A172 (cell line): ENCODE measurements at places on chromosomes 7 and 10.

GRCh38 chr10:13893926-13894325 is 307.2 kb downstream of the PRPF18 start:
- DNase-seq, result peak; percentile 65

DNA sequence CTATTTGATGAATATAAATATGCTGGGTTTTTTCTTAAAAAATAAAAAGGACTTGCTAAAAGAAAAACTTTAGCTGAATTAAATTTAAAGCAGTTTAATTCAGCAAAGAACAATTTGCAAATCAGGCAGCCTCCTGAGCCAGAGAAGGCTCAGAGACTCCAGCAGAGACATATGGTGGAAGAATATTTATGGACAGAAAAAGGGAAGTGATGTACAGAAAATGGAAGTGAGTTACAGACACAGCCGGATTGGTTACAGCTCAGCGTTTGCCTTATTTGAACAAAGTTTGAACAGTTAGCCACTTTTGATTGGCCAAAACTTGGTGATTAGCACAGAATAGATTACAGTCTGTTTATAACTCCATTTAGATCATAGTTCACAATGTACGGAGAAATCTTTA is 110.3 kb downstream of the GAD2 start:
- DNase-seq, result no peak

DNA sequence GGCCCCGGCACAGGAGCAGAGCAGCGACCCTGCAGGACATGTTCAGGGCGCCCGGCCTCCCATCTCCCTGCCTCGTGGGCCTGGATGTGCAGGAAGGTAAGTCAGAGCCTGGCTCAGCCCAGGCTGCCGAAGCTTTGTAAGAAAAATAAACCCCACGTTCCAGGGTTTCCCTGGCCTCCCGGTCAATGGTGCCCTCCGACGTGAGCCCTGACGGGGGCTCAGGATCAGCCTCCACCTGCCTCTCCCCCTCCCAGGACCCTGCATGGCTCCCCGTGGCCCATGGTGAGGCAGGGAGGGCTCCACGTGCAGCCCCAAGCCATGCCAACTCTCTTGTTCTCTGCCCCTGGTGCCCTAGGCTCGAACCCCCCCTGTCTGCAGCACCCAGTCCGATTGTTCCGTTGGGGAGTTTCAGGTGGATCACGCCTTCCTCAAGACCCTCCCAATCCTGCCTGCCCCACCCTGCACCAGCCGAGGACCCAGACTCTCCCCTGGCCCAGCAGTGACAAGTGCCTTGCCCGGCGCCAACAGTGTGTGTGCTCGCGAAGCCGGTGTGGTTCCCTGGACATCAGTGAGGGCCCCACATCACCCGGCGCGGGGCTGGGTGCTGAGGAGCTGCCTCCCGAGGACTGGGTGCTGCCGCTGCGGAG is 73.2 kb downstream of the PDGFA start:
- no peak for DNase-seq

GRCh38 chr7:4960363-4960762 is 1.4 kb upstream of the MMD2 start:
- DNase-seq, result no peak

DNA sequence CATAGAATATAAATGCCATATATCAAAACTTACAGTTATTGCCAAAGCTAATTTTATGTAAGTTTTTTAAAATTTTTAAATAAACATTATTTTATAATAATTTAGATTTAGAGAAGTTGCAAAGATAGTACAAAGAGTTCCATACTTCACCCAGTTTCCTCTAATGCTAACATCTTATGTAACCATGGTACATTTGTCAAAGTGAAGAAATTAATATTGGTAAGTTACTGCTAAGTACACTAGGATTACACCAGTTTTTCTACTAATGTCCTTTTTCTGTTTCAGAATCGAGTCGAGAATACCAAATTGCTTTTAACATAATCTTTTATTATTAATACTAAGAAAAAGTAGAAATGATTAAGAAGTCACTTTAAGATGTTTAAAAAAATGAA is 29.2 kb downstream of the CSGALNACT2 start:
- DNase-seq, result no peak

GRCh38 chr7:99090771-99091542 is 53.0 kb downstream of the SMURF1 start:
- DNase-seq, result no peak

GRCh38 chr10:63699785-63700613 is 178.8 kb downstream of the REEP3 start:
- DNase-seq, result peak; percentile 93

- no peak for DNase-seq
These were observed 29.2 kb downstream of the SORBS1 start for GRCh38 chr10:95531994-95532399.

GRCh38 chr10:132566892-132567291 is 29.3 kb downstream of the INPP5A start:
- DNase-seq, result no peak

DNA sequence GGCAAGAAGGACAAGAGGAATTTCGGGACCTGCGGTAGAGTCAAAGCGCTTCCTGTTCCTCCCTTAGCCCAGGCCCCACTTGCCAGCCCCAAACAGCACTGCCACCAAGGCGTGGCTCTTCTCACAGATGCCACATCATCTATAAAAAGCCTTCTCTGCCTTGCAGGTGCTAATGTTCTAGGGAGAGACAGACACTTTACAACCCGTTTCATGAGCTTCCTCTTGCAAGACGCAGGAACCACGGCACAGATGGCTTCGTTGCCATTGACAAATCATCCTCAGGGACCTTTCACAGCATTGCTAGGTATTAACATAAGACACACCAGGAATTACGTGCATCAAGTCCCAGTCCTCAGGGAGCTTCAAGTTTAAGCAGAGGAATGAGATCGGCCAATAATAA is 180.9 kb downstream of the JCAD start:
- DNase-seq, result no peak

- DNase-seq, result no peak
These were observed 100.6 kb downstream of the OAT start for GRCh38 chr10:124318076-124318475.

DNA sequence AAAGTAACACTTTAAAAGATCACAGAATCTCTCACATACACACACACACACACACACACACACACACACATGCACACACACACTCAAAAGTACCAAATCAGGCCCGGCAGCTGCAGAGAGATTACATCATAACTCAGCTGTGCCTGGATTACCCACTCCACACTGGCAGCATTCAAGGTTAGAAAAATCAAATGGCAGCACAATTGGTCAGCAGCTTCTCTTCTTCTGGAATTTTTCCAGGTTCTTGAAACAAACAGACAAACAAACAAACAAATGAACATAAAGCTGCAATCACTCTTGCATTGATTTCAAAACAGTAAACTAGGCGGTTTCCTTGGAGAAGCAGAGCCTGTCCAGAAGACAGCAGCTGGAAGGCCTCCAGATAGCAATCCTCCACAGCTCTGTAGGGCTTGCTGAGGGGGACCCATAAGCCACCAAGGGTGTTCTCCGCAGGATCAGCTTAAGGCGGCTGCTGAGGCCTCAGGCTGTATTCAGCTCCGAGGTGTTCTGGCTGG is 24.5 kb upstream of the FAM133B start:
- no peak for DNase-seq

- peak; percentile 97 for DNase-seq
These were observed 509.0 kb upstream of the PODXL start for GRCh38 chr7:132065193-132065988.

GRCh38 chr10:5364374-5364773 is 392 bp upstream of the UCN3 start:
- DNase-seq, result no peak

- peak; percentile 32 for DNase-seq
These were observed 208.8 kb downstream of the KCNMA1 start for GRCh38 chr10:77428691-77429395.

GRCh38 chr7:34048445-34048844 is 143.1 kb downstream of the BMPER start:
- no peak for DNase-seq

DNA sequence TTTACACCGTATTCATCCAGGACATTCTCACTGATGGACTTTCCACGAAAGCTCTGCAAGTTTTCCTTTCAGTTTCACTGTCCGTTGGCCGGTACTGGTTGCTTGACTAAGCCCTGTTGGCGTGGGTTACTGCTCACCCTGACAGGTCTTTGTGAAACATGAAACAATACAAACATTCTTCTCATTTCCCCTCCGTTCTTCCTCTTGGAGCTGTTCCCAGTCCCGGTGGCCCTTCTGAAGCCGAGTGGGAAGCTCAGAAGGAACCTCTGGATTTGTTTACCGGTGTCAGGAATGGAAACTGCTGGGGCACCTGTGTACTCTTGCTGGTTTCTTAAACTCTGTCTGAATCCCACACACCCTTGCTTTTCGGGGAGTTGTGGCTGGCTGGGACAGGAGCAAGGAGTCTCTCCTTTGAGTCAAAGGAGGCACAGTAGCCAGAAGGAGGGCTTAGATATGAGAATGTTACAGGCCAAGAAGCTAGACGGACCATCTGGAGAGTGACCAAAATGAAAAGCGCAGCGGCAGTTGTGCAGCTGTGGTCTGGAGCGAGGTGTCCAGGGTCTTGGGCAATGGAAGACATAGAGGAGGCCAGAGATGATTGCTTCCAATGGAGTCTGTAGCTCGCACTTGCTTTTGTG is 45.7 kb downstream of the LYZL2 start:
- DNase-seq, result peak; percentile 81

GRCh38 chr7:5452937-5453540 is 29.4 kb upstream of the TNRC18 start:
- DNase-seq, result peak; percentile 70

- DNase-seq, result no peak
These were observed 384.2 kb upstream of the LRGUK start for GRCh38 chr7:133742709-133743538.

- DNase-seq, result peak; percentile 94
These were observed at the start of gene LRRC17 for GRCh38 chr7:102912742-102913141. Gene LRRC17, plus strand, starts transcription at chr7:102913000. Its CDS starts 20,914 bp downstream, at chr7:102933914.

DNA sequence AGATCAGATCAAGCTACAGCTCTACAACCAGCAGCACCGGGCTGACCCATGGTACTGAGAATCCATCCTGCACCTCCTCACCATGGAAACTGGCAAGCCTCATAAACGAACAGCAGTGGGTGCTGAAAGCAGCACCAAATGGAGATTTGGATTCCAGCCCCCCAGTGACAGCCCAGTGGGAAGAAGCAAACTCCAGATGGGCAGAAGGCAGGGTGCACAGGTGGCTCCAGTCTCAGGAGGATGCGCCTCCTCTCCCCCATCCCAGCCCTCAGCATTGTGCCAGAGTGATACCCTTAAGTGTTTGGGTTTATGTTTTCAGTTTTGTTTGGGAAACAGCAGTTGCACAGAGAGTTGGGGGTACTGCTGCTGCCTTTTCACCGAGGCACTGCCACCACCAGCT is 20.6 kb upstream of the SMO start:
- DNase-seq, result no peak

DNA sequence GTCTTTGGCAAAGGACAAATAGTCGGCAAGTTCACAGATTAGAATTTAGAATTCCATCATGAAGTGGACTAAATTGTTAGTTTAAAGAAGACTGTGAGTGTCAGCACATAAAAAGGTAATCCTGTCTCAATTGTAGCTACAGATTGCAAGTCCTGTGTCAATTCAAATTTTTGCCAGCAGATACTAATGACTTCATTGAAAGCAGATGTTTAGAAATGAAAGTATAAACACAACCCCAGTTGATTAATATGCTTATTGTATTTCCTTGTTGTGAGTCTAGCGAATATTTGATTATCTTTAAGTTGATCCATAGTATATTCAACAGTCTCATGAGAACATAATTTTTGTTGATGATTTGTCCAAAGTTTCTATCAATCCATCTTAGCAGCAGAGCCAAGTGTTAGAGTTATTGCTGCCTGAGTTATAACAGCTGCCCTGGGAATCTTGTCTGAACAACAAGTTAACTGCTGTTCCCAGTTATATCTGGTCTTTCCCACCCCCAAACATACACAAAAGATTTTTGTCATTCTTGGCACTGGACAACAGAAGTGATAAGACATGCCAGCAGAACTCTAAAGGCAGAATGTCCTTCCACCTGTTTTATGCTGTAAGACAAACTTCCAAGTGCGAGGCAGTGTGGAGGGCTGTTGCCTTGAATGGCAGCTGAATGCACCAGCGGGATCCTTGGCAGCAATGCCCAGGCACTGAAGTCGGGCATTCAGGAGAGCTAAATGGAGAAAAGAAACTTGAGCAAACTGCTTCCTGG is 21.3 kb upstream of the HERPUD2 start:
- peak; percentile 21 for DNase-seq

DNA sequence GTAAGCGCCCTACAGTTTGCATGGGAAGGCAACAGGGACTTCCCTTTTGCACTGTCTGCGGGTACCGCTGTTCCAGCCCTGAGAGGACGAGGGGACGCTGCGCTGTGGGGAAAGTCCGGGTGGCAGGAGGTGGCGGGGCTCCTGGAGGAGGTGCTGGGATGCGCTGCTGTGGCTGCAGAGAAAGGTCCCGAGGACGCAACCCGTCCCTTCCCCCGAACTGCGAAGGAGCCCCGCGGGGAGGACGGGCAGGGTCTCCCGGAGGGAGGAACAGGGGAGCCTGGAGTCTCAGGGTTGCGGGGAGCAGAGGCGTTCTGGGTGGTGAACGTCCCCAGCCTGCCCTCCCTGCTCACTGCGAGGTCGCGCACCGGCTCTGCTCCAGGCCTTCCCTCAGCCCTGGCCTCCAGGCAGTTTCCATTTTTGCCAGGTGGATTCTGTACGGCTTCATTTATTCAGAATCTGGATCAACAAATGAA is 91.6 kb downstream of the CXCL12 start:
- DNase-seq, result no peak

DNA sequence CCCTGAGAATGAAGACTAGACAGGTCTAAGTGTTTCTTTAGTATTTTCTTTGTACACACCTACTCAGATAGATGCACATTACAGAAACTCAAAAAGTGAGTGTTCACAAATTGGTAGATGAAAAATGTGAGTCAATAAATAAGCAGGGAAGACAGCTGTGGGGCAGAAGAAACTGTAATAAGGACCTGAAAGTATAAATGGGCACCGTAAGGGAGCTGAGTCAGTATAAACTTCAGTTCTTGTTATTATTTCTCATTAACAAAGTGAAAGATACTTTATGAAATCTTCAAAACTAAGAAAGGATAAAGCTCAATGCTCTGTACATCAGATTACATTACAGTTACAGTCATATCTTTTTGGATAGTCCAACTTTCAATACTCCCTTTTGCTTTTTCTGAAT is 2.5 kb downstream of the MTPN start:
- DNase-seq, result no peak
